Left renal cortex interstitium (tissue), 4 donors: ENCODE measurements at places on chromosomes 7 and 10. TPM values are rescaled to one million over a fixed set of nuclear protein-coding genes. Genes with fewer than 3 reads are reported as not detected.
A peak's percentile ranks its signal among the peaks of the same experiment; 100 is the strongest.

DNA sequence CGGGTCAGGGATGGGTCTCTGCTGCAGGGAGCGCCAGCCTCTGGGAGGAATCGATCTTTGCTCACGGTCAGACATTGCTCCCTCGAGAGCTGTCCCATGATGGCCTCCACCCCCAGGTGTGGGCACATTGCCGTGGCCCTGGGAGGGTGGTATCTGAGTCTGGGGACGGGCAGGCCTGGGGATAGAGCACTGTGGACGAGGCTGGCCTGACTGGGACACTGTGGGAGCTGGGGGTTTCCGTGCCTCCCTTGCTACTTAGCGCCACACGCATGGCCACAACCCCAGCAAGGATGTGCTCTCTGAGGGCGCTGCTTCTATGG lies 55.7 kb downstream of the JAKMIP3 start:
- DNase-seq = no peak

- DNase-seq = no peak
Measured at GRCh38 chr10:34761453-34761852, 53.6 kb downstream of the PARD3 start.

- no peak for DNase-seq
Measured at GRCh38 chr7:149849174-149849573, 11.0 kb downstream of the ZNF862 start.

GRCh38 chr7:28200598-28200997 lies 20.0 kb upstream of the JAZF1 start:
- DNase-seq = no peak

GRCh38 chr10:133565441-133566294 lies at the start of gene SYCE1:
TSS of gene SYCE1 (minus strand) at chr10:133565583. CDS start at chr10:133565529, 54 bp downstream.
- no peak for DNase-seq

The LIPJ gene
- 0.24 TPM for polyA plus RNA-seq

- no peak for DNase-seq
Measured at GRCh38 chr7:131354390-131354789, 26.7 kb downstream of the MKLN1 start.

The STOX1 gene
- polyA plus RNA-seq = 13.1 TPM

GRCh38 chr7:20598459-20599309 lies 16.8 kb upstream of the ABCB5 start:
- DNase-seq = peak; percentile 34
